ENCODE measurements at places on chromosomes 5 and 9.
A peak's percentile ranks its signal among the peaks of the same experiment; 100 is the strongest.

- no peak for DNase-seq
Observed at GRCh38 chr5:125560476-125561225, 814.2 kb upstream of the ZNF608 start.

GRCh38 chr9:131728546-131728910 is 11.3 kb downstream of the RAPGEF1 start:
- no peak for DNase-seq

GRCh38 chr5:115022303-115022702 is 147.4 kb downstream of the TRIM36 start:
- peak; percentile 16 for DNase-seq

GRCh38 chr9:110192531-110193261 is 15.3 kb downstream of the C9orf152 start:
- DNase-seq: peak; percentile 98

GRCh38 chr9:117182046-117182445 is 232.8 kb downstream of the ASTN2 start:
- DNase-seq: no peak

DNA sequence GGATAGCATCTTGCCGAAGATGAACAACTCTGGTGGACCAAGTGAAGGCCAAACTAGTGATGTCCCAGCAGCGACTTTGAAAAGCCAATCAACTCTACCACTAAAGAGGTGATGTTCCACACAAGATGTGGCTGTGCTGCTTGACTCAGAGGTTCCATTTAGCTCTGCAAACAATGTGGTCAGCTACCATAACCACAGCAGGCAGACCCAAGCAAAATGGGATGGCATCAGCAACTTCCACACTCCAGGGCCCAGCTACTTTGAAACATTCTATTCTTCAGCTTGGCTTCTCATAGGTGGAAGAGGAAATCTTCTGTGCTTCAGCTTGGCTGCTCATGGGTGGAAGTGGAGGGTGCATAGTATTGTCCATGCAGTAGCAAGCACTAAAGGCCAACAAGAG is 70.5 kb downstream of the IRX2 start:
- no peak for DNase-seq

DNA sequence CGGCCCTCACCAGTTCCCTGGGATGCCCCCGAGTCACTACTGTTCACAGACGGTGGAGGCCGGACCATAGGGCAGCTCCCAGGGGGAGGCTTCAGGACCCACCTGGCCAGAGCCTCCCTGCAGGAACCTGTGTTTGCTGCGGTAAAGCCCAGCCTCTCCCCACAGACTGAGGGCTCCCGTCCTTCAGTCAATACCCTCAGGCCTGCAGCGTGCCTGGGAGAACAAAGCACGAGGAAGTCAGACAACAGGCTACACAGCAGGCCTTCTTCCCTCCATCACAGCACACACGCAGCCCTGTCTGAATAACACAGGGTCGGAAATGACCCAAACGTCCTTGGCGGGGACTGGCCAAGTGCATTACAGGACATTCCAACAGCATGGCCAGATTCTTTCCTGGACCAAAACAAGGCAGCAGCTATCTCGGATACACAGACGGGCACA is 34.4 kb downstream of the COL23A1 start:
- DNase-seq: no peak

GRCh38 chr5:57431759-57432158 is 50.9 kb downstream of the ACTBL2 start:
- no peak for DNase-seq

DNA sequence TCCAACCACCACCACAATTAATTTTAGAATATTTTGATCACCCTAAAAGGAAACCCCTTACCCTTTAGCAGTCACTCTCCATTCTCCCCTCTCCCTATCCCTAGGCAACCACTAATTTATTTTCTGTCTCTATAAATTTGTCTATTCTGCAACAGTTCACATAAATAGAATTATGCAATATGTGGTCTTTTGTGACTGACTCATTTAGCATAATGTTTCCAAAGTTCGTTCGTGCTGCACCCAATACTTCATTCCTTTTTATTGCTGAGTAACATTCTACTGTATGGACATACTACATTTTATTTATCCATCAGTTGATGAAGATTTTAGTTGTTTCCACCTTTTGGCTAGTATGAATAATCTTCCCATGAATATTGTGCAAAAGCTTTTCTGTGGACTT is 18.2 kb upstream of the CDC20B start:
- peak; percentile 5 for DNase-seq

GRCh38 chr9:138103849-138104206 is 226.2 kb downstream of the CACNA1B start:
- no peak for DNase-seq

DNA sequence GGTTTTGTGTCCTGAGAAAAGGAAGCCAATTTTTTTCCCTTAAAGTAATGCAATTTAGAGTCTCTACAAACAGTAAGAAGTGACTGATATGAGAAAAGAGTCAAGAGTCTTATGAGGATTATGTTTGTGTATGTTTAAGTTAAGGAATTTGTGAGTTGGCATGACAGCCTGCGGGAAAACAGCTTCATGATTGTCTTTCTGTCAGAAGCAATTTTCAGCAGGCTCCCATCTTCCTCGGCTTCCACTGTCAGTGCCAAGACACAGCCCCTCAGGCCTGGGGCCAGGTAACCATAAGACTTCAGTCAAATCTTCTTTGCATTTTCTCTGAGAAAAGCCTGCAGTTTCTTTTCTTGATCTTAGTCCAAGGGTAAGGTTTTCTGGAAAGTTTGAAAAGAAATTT is 17.0 kb upstream of the SELENOP start:
- no peak for DNase-seq

DNA sequence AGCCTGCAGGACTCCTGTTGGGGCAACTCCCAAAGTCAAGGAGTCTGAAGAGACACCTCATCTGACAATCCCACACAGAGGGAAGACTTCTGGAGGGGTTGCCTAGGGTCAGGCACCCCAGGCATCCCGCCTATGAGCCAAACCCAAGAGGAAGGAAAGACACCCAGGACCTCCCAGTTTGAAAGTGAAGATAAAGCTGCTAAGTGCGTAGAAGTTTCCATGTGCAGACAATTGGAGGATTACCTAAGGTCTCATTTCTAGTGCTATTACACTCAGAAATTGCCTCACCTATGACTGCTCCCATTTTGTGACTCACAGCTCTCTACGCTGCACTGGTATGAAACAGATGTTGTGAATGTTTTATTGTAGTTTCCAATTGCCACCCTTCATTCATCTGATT is 322.9 kb downstream of the SLIT3 start:
- peak; percentile 82 for DNase-seq

DNA sequence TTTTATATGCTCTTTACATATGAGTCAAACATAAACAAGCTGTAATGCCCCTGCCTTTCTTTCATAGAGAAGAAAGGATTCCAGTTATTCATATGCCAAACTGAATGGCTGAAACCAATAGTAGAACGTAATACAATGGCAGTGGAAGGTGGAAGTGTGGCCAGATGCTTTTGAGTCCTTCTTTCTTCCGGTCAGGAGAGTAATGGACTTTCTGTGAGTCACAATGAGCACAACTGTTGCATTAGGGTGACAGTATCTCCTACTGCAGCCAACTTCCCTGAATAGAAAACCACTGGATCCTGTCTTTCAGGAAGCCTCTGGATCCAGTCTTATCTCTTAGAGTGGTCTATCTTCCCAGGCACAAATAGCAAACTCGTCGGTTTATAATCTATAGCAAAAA is 855.2 kb downstream of the MAT2B start:
- DNase-seq: peak; percentile 3

GRCh38 chr5:154779105-154779504 is 23.9 kb downstream of the LARP1 start:
- peak; percentile 84 for DNase-seq

GRCh38 chr9:32501868-32502267 is 24.1 kb downstream of the RIGI start:
- no peak for DNase-seq

DNA sequence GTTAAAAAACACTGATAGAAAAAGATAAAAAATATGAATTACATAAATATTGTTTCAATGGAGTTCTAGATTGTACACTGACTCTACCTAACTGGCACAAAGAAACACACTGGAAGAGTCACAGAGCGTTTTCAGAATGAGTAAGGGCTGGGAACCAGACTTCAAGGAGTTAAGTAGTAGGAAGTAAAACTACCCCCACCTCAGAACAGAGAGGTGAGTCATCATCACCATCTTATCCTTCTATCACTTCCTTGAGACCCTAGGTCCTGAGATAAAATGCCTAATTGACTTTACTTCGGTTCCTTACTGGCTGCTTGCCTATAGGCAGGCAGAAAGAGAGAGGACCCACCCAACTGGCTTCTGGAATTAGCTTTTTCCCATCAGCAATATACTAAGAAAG is 79.7 kb downstream of the ELAVL2 start:
- no peak for DNase-seq
